ENCODE measurements at places on chromosomes 1 and 21. TPM values are rescaled to one million over a fixed set of nuclear protein-coding genes. Genes with fewer than 3 reads are reported as not detected.

DNA sequence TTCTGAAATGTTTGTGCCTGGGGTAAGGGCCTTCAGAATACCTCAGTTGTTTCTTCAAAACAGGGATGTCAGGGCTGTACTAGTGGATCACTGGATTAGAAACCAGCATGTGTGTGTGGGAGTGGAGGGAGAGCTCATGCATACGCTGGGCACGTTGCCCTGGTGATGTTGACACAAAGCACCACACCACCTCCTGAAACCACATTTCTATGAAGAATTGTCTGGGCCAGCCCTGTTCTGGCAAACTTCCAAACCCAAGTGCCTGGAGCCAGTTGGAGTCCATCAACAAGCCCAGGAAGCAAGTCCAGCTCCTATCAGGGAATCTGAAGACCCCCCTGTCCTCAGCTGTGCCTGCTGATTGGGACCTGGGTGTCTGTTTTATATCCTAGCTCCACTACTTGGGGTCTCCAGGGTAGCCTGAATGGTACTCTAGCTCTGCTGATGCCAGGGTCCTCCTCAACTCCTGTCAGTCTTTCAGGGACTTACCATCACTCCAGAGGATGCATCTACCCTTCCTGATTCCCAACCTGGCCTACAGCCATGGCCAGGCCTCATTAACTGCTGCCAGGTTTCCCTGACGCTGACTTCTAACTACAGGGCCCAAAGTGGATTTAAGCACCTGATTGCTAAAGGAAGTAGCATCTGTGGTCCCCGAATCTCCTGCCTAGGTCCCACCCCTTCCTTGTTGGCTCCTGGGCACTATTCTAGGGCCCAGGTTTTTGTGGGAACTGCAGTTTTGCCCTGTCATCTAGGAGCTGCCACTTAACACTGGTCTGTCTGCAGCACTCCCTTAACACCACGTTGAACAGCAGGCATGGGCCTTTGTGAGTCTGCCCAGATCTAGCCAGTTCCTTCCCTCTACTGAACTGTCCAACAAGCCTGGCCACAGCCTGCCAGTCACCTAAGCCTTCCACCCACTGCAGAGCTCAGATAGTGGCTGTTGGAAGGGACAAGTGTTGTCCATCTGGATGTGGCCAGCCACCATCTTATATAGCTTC, 45.5 kb downstream of the LPAR3 start:
- H3K27me3 ChIP-seq, result peaks cover 3% of the 10 kb centered on the region
- H3K27ac ChIP-seq, result peak overlapping the region; percentile 56
- H3K4me1 ChIP-seq, result peaks cover 28% of the 10 kb centered on the region
- H3K4me3 ChIP-seq, result peak overlapping the region; percentile 15
- peaks cover 4% of the 10 kb centered on the region for H3K36me3 ChIP-seq

GRCh38 chr21:35273333-35273732, 224.2 kb upstream of the RUNX1 start:
- no peak for DNase-seq
- no peaks in the 10 kb centered on the region for H3K36me3 ChIP-seq
- peak overlapping the region; percentile 8 for H3K4me3 ChIP-seq
- peaks cover 10% of the 10 kb centered on the region for H3K4me1 ChIP-seq

DNA sequence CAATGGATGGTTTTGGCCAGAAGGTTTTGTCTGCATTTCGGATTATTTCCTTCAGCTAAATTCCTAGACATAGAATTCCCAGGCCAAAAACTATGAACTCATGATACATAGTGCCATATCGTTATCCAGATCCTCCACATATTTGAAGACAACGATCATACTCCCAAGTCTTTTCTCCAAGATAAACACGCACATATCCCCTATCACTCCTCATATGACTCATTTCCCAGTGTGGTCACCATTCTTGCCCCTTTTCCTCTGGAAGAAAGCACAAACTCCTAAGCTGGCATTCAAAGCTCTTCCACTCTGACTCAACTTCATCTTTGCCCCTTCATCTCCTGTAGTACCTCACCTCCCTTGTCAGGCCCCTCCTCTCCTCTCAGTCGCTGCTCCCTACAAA, 277.6 kb downstream of the PLPP3 start:
- no peaks in the 10 kb centered on the region for H3K27me3 ChIP-seq
- peaks cover 13% of the 10 kb centered on the region for H3K4me1 ChIP-seq
- H3K27ac ChIP-seq, result no peak overlapping the region
- peaks cover 3% of the 10 kb centered on the region for H3K36me3 ChIP-seq
- DNase-seq, result no peak

- no peak overlapping the region for H3K27ac ChIP-seq
- H3K4me1 ChIP-seq, result peaks cover 8% of the 10 kb centered on the region
- no peak overlapping the region for H3K4me3 ChIP-seq
These were observed 50.9 kb downstream of the SH3BGR start for GRCh38 chr21:39502631-39503030.

DNA sequence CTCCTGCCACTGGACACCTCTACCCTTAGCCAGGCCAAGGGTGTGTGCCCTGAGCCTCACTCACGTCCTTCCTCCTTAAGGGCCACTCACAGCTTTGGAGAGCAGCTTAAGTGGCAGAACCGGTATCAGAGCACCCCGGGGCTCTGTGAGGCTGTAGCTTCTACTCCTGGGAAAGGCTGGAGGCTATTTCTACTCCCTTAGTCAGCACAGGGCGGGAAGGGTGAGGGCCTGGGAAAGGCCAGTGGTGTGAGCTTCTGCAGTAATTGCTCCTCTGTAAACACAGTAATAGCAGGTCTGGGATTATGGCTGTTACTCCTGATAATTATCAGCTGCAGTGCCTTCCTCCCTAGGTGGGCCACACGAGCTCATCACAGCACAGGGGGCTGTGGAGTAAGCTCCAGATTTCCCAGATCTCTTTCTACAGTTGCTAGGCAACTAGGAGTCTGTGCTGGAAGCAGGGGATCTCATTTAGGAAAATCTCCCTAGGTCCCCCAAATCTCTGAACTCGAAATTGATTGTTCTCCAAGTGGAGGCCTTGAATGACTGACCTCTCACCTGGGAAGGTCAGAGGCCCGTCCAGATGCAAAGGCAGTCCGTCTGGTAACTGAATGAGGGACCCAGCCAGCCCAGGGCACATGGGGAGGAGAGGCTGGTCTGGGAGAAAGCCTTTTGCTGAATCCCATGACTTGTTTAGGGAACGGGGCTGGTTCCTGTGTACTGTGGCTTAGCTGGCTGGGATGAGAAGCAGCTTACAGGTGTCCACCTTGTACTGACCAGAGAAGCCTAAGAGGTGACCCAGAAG, 29.3 kb downstream of the IER5 start:
- H3K27me3 ChIP-seq, result no peaks in the 10 kb centered on the region
- H3K4me1 ChIP-seq, result peaks cover 45% of the 10 kb centered on the region
- DNase-seq, result no peak
- H3K27ac ChIP-seq, result peak overlapping the region; percentile 97

DNA sequence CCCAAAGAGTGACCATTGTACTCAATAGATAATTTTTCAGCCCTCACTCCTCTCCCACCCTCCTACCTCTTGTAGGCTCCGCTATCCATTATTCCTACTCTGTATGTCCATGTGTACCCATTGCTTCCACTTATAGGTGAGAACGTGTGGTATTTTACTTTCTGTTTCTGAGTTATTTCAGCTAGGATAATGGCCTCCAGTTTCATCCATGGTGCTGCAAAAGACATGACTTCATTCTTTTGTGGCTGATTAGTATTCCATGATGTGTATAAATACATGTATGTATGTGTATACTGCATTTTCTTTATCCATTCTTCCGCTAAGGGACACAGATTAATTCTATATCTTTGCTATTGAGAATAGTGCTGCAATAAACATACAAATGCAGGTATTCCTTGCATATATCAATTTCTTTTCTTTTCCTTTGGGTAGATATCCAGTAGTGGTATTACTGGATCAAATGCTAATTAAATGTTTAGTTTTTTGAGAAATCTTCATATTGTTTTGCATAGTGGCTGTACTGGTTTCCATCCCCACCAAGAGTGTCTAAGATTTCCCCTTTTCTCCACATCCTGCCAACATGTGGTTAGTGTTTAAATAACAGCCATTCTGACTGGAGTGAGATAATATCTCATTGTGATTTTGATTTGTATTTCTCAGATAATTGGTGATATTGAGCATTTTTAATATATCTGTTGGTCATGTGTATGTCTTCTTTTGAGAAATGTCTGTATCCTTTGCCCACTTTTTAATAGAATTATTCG, 4.9 kb downstream of the LY9 start:
- no peaks in the 10 kb centered on the region for H3K36me3 ChIP-seq
- DNase-seq, result no peak
- no peak overlapping the region for H3K4me3 ChIP-seq
- no peaks in the 10 kb centered on the region for H3K27me3 ChIP-seq

Gene SH2D5
- total RNA-seq, result 1.2 TPM

- H3K4me3 ChIP-seq, result no peak overlapping the region
- no peaks in the 10 kb centered on the region for H3K27me3 ChIP-seq
- no peaks in the 10 kb centered on the region for H3K36me3 ChIP-seq
These were observed 31.6 kb downstream of the MAPKAPK2 start for GRCh38 chr1:206716159-206716869.

DNA sequence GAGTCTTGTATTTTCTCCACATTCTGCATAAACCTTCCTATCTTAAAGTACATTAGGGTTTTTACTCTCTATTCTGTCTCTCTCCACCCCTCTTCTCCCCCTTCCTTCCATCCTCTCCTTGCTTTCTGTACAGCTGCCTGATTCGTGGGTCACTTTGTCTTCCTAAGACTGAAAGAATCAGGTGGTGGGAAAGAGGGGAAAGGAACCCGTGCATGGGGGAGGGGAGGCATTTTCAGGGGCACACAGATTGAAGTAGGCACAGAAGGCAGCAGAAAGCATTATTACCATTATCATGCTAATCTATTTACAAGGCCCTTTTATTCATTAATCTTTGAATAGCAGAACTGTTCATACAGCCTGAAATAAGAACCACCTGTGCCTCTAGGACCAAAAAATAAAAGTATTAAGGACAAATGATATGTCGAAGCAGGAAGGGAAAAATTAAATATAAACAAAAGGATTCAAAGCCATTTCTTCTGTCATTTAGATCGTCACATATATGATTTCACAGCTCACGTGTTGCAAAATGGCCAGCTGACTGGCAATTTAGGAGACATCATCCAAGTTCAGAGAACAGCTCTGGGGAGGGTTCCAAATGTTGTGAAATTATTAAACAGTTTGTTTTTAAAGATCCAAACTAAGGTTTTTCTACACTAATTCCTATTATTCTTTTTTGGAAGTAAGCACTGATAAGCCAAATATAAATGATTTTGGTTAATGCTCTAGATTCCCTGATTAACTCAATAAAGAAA, 154.6 kb downstream of the PBX1 start:
- peaks cover 38% of the 10 kb centered on the region for H3K36me3 ChIP-seq
- no peak for DNase-seq
- no peaks in the 10 kb centered on the region for H3K27me3 ChIP-seq
- no peak overlapping the region for H3K4me3 ChIP-seq

Gene RIMS3
- 4.2 TPM for total RNA-seq

Gene IFNLR1
- 19.9 TPM for total RNA-seq

Gene AIM2
- 1.0 TPM for total RNA-seq

DNA sequence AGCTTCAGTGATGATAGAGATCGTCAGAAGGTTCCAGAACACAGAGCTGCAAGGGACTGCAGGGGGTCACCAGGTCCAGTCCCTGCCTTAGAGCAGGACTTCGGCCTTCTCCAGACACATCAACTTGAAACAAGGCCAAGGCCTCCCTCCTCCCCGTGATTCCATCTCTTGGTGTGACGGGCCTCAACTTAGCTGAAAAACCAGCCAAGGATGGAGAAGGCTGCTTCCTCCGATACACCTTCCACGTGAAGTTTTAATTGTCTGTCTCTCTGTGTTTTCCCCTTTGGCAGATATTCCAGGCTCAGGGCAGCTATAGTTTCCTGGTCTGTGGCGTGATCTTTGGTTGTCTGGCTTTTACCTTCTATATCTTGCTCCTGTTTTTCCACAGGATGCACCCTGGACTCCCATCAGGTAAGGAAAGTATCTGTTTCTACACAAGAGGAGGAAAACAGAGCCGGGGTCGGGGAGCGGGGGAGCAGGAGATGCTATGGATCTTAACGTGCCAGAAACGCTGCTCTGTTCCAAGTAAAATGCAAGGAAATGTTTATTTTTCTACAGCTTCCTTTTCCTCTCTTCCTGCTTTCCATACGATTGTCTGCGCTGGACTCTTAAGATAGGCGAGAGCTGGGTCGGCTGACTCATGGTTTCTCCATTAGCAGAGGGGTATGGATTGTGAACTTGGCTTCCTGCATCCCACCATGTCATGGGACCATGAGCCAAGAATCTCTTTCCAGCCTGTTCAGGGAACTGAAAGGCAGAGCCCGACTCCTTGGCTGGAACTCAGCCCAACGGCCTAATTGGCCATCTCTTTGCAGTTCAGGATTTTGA, 32.8 kb downstream of the ELK4 start:
- peak; percentile 39 for DNase-seq
- no peak overlapping the region for H3K27ac ChIP-seq
- peaks cover 6% of the 10 kb centered on the region for H3K36me3 ChIP-seq

Measured in type B pancreatic cell (in vitro differentiated cells).